Hematopoietic multipotent progenitor cell (in vitro differentiated cells): ENCODE measurements at places on chromosomes 1 and 21.

GRCh38 chr1:163768576-163768975 is 446.8 kb downstream of the NUF2 start:
- DNase-seq, result no peak

- DNase-seq, result no peak
Measured at GRCh38 chr1:93605026-93605568, 76.5 kb downstream of the BCAR3 start.

- no peak for DNase-seq
Measured at GRCh38 chr1:116785006-116785405, 30.8 kb downstream of the CD2 start.

DNA sequence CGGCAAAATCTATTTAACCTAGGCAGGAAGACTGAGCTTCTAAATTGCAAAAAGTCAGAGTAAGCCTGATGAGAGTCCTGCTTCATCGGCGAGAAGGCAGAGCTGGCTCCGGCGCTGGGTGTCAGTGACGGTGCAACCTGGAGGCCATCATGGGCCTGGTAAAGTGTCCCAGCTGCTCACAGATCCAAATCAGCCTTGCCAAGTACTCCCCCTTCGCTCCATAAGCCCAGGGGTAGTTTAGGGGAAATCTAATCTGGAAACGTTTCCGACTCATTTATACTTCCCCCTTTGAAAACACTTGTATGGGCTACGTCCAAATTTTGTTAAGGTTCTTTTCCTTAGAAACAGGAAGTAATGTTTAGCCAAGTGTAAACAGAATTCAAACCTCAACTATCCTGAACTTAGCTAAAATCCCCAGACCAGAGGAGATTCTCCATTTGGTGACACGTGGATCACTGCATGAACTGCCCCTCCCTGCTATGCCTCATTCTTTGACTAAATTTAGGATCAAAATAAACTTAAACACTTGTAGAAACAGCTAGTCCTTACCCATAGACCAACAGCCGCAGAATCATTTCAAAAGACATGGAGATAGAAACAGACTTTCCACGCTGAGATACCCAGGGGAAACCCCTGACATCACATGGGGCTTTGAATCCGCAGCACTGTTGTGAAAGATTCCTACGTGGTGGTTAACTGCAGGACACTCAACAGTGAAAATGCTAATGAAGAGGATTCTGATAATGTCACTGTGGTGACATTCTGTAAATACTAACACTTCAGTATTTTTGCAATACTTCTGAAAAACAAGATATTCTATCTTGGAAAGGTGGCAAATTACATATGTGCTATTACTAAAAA is 172.7 kb downstream of the TGFBR3 start:
- no peak for DNase-seq

- no peak for DNase-seq
Measured at GRCh38 chr1:8815582-8816151, 1.8 kb downstream of the RERE start.

GRCh38 chr1:88946861-88947260 is 45.6 kb downstream of the KYAT3 start:
- DNase-seq, result no peak

- DNase-seq, result no peak
Measured at GRCh38 chr1:8217011-8217711, 100.8 kb upstream of the SLC45A1 start.

GRCh38 chr1:41914516-41914915 is 4.2 kb downstream of the HIVEP3 start:
- DNase-seq, result no peak

DNA sequence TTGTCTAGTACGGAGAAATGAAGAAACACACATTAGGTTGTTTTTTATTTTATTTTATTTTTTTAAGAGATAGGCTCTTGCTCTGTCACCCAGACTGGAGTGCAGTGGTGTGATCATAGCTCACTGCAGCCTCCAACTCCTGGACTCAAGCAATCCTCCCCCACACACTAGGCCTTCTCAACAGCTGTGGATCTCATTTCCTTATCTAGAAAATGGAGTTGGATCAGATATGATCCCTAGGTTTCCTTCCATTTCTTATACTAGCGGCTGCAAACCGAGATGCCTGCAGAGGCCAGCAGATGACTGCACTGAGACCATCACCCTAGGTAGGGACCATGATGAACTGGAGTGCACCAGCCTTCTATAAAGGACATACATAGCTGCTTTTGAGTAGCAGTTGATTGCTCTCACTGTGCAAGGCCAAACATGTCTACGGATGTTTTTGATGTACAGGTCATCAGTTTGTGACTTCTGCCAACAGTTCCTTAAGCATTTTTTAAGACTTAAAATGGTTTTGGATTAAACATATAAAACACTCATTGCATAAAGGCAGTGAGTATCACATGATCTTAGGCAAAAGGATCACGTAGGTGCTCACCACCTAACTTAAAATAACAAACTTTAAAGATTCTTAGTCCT is 11.4 kb upstream of the KLHL12 start:
- no peak for DNase-seq

GRCh38 chr1:112307930-112308591 is 88.0 kb upstream of the CTTNBP2NL start:
- DNase-seq, result no peak

- DNase-seq, result no peak
Measured at GRCh38 chr1:58992643-58993042, 208.8 kb upstream of the JUN start.
